Right kidney (tissue), 9 donors: ENCODE measurements at places on chromosomes 3 and 15.
A peak's percentile ranks its signal among the peaks of the same experiment; 100 is the strongest.

DNA sequence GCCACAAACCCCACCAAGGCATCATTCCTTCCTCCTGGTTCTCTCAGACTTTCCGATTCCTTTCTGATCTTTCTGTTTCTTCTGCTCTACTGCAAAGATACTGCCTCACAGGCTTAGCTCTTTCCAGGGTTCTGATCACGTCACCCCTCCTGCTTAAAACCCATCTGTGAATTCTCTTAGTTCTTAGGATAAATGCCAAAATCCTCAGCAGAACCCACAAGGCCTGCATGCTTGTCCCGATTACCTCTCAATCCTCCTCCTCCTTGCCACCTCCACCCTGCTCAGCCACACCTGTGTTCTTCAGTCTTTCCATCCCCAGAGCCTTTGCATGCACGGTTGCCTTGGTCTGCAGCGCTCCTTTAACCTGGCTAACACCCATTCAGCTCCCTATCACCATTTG is 84.0 kb downstream of the SRGAP3 start:
- no peak for DNase-seq

- DNase-seq, result no peak
Measured at GRCh38 chr3:151787626-151788025, 26.3 kb upstream of the AADAC start.

- peak; percentile 75 for DNase-seq
Measured at GRCh38 chr15:99249270-99249841, at the start of gene TTC23. Gene TTC23 (minus strand): TSS chr15:99249581. CDS start chr15:99228712, 20,869 bp downstream.

- DNase-seq, result no peak
Measured at GRCh38 chr3:134618478-134619300, 32.1 kb downstream of the KY start.

- DNase-seq, result no peak
Measured at GRCh38 chr3:37579181-37579580, 282.5 kb upstream of the CTDSPL start.

DNA sequence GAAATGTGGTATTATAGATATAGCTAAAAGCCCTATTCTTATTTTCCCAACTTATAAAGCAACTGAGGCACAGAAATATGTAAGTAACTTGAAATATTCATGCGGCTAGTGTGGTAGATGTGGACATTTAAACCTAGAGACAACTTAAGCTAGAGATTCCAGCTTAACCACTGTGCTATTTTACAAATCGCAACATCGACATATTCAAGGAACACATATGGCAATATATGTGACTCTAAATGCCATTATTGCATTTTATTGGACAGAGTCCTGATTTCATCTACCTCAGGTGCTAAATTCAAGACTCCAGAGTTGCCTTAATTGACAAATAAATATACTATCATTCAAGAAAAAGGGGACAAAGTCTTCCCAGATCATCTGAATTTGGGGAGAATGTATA is 442.3 kb downstream of the NLGN1 start:
- no peak for DNase-seq

DNA sequence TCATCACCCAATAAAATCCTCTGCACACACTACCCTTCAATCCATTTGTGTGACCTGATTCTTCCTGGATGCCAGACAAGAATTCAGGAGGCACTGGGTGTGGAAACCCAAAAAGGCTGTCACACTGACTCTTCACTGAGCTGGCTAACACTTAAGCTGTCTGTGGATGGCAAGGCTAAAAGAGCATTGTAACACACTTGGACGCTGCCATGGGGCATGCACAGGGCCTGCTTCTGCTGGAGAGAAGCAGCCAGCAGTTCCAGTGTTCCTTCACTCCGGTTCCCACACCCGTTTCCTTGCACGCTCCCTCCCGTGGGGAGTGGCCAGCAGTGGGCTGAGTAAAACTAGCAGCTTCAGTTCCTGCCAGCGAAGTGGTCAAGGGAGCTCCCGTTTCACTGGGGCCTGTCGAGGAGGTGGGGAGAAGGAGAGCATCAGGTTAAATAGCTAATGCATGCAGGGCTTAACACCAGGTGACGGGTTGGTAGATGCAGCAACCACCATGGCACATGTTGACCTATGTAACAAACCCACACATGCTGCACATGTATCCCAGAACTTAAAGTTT is 737.1 kb downstream of the FHIT start:
- peak; percentile 9 for DNase-seq

DNA sequence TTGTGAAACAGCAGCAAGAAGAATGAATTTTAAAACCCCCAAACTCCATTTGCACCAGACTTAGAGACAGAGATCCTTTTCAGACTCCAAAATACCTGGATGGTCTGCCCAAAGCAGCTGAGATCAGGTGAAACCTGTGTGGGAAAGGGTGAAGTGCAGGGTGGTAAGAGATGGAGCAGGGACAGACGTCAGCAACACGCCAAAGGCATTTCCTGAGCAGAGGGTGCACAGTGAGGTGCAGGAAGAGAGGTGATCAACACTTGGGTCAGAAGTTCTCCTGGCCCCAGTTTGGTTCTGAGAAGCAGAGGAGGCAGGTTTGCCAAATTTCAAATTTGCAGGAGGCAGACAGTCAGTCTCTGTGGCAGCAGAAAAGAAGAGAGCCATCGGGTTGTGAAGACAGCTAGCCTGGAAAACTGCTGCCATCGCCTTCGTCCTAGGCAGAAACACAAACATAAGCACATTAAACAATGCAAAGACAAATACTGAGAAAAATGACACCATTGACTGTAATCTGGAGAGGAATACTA is 9.8 kb downstream of the CCR4 start:
- DNase-seq, result no peak

DNA sequence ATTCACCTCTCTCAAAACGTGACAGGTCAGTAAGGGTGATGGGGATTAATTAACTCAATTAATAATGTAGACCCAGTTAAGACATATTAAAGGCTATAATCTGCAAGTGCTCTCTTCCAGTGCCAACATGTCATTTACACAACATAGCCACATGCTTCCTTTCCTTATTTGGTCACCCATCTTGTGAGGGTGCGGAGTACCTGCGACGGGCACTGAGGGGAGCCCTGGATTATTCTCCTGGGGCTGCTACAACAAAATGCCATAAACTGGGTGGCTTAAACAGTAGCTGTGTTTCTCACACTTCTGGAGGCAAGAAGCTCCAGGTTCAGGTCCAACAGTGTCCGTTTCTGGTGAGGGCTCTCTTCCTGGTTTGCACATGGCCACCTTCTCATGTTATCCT is 157.4 kb upstream of the LRTM1 start:
- no peak for DNase-seq

DNA sequence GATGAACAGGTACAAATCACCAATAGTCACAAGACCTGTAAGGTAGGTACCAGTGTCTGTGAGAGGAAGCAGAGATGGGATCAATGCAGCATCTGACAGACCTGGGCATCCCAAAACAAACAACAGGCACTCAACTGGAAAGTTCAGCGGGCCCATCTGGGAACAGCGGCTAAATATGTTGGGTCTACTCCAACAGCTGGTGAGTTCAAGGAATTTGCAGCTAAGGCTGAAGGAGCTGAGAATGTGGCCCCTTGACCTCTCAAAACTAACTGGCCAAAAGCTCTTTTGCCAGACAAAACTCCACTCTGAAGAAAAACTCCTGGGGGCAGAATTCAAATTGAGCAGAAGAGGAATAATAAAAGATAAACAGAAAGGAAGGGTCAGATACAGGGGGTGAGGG is 24.4 kb downstream of the AVEN start:
- no peak for DNase-seq

GRCh38 chr15:96585484-96586386 is 255.2 kb downstream of the NR2F2 start:
- DNase-seq, result no peak

- DNase-seq, result no peak
Measured at GRCh38 chr3:10093678-10094077, 14.4 kb downstream of the FANCD2OS start.

DNA sequence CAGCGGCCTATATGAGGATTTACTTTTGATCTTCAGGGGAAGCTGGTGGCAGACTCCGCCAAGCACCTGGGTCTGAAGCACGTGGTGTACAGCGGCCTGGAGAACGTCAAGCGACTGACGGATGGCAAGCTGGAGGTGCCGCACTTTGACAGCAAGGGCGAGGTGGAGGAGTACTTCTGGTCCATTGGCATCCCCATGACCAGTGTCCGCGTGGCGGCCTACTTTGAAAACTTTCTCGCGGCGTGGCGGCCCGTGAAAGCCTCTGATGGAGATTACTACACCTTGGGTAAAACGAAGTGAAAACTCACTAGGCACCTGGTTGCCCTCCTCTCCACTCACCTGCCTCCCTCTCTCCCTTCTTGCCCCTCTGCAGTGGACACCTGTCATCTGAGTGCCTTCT is 33.8 kb upstream of the TRA2B start:
- DNase-seq, result no peak

GRCh38 chr15:90913398-90913944 is 10.4 kb downstream of the MAN2A2 start:
- DNase-seq, result no peak

DNA sequence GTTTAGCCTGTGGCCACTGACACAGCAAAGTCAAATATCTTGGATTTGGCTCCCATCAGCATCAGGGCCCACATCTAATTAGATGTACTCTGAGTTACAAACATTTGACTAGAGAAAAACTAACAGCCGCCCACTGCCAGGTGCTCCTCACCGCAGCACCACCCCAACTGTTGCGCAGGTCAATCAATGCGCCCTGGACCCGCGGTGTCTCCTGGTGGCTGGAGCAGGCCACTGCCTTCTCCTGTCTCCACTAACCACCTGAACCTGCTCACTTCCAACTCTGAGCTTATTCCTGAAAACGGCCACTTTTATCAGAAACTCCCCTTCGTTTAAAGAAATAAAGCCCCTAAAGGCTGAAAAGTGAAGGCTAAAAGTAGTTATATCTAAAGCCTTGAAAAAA is 4.3 kb downstream of the RIOX2 start:
- DNase-seq, result no peak

GRCh38 chr15:56428821-56429458 is 36.0 kb downstream of the MNS1 start:
- no peak for DNase-seq

DNA sequence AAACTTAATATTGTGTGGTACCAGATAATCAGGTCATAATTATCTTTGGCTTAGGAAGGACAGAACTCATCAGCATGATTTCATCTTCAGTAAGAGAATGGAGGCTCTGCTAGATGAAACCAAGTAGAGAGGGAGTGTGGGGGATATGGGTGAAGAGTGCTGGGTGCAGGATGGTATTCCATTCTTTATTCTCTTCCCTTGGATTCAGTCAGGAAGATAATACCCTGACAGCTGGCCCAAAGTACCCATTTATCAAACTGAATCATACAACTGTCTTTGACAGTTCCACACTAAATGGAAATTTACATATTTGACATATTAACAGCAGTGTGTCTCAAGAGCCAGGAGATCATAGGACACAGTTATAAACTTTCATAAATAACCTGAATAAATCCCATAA is 44.7 kb downstream of the GOLIM4 start:
- DNase-seq, result no peak

GRCh38 chr3:157871838-157872460 is 234.3 kb downstream of the SHOX2 start:
- no peak for DNase-seq

GRCh38 chr3:29285471-29286071 is 4.7 kb downstream of the RBMS3 start:
- DNase-seq, result peak; percentile 45

DNA sequence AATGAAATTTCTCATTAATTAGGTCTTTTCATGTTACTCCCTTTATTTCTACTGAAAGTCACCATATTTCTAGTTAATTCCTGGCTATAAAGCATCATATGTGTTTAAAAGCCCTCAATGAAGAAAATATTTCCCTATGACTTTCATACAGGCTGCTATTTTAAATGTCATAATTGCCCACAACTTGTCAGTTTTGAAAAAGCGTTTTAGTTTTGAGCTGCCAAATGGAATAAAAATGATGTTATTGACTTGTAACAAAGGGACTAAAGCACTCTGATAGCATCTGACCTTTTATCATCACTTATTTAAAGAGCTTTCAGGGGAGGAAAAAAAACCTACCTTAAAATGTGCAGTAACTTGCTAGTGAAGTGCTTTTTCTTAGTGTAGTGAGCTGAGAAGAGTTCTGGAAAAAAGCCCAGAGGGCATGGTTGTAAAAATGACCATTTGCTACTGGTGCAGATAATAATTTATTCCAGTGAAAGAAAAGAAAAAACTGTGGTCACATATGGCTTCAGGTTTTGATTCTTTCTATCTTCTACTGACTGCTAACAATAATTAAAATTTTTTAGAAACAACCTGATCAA is 877.2 kb downstream of the CADM2 start:
- no peak for DNase-seq

DNA sequence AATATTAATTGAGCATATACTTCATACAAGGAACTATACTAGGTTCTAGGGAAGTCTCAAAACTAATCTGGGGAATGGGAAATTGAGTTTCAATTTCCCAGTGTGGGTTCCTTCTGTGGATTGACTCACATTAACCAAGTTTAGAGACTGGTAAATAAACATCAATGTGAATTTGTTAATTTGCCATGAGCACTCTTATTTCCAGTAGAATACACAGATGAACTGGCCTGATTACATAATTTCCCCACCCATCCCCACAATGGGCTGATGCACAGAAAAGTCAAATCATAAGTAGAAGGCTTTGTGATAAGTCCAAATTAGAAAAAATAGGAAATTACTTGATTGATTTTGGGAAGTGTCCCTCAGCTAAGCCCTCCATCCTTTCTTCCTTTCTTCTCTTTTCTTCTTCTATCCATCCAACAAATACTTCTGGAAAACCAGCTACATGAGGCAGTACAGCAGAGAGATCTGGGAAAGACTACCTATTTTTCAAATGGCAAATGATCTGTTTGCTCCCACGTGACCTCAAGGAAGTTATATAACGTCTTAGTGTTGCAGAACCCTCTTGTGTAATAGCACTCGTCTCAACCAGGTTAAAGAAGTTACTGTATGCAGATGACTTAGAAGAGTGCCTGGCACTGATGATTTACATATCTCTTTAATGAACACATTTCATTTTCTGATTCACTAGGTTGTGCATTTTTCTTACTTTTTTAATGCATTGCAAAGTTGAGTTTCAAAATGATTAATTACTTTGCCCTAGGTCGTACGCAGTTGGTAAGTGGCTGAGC is 312.3 kb downstream of the SV2B start:
- DNase-seq, result no peak

DNA sequence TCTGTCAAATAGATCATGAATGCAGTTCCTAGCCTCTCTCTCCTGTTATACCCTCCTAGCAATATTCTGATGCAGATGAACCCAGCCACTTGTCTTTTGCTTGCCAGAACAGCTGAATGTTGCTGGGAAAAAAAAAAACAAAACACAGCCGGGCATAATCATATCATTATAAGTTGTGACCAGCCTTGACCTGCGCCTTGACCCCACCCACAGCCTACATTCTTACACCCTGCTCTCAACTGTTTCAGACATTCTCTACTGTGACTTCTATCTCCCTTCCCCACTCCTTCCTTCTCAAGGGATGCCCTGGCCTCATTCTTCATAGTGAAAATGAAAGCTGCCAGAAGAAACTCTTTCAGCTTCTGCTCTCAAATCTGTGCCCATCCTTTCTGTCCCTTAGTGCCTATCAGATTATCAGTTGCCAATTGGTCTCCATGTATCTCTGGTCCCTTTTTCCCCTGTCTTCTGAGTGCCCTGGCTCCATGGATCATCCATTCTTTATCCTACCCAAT is 389.1 kb upstream of the TPRG1 start:
- no peak for DNase-seq

- no peak for DNase-seq
Measured at GRCh38 chr3:183797996-183798395, 27.4 kb downstream of the MAP6D1 start.
